Dorsolateral prefrontal cortex (tissue), 122 donors: ENCODE measurements at places on chromosomes 4 and X.

GRCh38 chr4:6926681-6927478 is 17.3 kb downstream of the TBC1D14 start:
- no peak for DNase-seq

DNA sequence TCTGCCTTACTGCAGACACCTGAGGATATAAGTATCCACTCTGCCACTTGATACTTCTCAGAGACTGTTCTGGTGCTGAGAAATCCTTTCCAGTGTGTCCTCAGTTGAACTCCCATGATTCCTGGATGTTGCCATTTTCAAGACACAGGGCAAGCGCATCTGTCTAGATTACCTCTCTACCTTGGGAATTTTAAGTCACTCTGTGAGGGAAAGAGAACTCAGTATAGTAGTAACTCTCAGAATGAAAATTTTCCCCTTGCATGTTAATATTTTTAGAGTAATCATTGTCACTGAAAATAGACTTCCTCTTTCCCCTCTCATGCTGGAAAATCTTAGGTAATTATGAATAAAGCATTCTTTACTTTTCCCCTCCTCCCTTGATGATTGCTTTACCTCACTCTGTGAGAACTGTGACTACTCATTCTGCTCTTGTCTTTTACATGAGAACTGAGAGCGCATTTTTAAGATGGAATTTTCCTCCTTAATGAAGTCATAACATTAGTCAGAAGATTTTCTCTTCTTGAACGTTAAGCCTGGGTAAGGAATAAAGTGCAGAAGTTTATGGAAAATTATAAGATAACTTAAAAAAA is 45.0 kb downstream of the TET2 start:
- no peak for DNase-seq

DNA sequence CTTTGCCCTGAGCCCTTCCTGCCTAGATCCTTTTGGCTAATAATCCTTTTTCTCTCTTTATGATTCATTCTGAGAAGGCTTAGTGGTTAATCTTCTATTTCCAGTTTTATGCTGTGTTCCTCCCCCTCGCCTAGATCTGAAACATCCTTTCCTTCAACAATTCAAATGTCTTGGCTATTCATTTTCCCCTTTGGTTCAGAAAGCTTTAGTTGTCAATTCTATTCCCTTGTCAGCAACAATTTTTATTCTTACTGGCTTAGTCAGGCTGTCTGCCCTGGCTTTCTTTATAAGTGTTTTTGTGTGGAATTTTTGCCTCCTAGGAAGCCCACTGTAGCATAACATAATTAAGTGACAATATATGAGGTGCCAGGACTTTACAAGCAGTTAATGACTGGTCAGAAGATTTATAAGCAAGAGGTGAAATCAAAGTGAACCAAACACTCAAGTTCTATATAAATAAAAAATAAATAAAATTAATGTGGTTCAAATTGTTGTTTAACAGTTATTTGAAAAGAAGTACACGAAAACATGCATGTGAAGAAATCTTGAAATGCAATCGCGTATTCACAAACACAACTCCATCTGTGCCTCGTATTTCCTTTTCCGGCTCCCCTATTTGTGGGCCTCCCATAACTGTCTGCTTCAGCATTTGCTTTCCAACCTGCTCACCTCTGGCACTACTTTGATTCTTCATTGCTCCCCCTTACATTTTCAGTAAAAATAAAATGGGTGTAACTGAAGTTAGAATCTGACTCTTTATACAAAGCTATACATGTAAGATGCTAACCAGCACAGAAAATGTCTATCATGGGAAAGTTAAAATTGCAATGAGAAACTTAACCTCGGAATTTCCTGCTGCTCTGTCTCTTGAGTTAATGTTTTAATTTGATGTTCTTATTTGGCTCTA is 235.4 kb downstream of the SPRY1 start:
- no peak for DNase-seq

GRCh38 chrX:281166-281999 is at the start of gene PLCXD1:
TSS of gene PLCXD1 (plus strand) at chrX:281381. CDS start at chrX:284188, 2,807 bp downstream.
- peak; percentile 37 for DNase-seq

DNA sequence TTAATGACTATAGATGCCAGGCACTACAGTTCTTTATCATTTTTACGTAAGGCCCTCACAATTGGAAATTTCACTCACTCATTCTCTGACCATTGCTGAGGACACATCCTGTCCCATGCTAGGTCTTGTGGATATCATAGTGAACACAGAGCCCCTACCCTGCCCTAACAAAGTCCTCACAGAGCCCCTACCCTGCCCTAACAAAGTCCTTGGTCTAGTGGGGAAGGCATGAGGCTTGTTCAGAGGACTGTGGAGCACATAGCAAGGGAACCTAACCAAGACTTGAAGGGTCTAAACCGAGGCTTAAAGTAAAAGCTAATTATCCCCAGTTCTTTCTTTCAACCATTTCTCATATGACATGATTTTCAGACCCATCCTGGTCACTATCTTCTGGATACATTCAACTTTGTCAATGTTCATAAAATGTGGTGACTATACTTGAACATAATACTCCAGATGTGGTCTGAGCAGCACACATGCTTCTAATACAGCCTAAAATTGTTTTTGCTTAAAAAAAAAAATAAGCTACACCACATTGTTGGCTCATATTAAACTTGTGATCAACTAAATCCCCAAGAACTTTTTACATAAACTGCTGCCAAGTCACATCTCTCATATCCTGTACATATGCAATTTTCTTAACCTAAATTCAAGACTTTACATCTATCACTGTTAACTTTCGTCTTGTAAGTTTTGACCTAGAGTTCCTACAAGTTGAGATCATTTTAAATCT is 77.0 kb downstream of the GPC3 start:
- no peak for DNase-seq

- DNase-seq: no peak
These were observed 402.7 kb upstream of the HTR2C start for GRCh38 chrX:114181195-114181594.

GRCh38 chrX:724256-724655 is 93.7 kb downstream of the SHOX start:
- no peak for DNase-seq

DNA sequence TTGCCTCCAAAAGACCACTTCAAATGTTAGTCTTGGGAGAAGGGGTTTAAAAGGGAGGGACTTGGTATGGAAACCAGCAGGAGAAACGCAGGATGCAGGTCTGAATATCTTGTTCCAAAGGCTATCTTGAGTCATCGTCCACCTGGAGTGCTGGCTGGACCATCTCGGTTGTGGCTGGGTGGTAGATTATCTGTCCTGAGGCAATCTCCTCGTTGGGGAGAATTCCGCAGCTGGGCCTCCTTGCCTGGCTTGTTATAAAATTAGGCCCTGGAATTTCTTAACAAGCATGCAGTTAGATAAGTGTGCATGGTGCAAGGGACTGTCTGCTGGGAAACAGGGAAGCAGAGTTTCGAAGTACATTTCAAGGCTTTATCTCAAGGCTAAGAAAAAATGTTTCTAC is 2045.7 kb upstream of the TENM3 start:
- no peak for DNase-seq

- DNase-seq: no peak
These were observed 848.1 kb upstream of the DIAPH2 start for GRCh38 chrX:95836517-95836916.

DNA sequence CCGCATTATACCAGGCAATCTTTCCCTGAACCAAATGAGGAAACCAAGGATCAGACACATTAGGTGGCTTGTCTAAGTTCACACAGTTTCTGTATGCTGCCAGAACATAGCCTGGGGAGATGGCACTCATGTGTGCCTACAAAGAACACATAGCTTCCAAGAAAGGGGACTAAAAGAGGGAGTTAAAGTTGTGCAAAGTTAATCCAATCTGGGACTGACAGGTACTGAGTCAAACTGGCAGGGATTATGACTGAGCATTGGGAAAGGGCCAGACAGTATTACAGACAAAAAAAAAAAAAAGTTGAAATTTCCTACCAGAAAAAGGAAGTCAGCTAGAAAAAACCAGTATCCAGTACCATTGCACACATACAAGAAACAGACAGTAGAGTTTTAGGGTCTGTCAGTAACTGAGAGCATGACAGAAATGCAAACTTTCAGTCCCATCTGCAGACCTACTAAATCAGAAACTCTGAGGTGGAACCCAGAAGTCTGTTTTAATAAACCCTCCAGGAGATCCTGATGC is 37.2 kb downstream of the ADAMTS3 start:
- no peak for DNase-seq

- no peak for DNase-seq
These were observed 100.0 kb downstream of the TET2 start for GRCh38 chr4:105246712-105247111.
